ENCODE measurements at places on chromosomes 5 and 9. TPM values are rescaled to one million over a fixed set of nuclear protein-coding genes. Genes with fewer than 3 reads are reported as not detected.

MEIKIN gene
- 0.22 TPM for total RNA-seq

DNA sequence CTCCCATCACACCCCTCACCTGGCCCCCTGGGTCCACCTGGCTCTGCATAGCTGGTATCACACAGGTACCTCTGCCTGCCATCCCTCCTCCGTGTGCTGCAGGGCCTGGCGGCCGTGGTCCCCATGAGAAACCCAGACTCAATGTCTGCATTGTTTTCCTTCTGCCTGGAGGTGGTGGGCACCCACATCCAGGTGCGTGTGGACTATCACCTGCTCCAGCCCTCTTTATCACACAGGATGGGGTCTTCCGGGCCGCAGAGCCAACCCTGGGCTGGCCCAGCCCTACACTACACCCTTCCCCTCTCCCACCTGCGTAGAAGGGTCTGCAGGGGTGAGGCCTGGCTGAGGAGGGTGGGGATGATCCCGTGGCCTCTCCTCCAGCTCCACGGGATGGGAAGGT, 7.0 kb upstream of the FUT7 start:
- no peak for DNase-seq
- no peak overlapping the region for H3K27ac ChIP-seq
- peaks cover 26% of the 10 kb centered on the region for H3K4me1 ChIP-seq
- peaks cover 48% of the 10 kb centered on the region for H3K27me3 ChIP-seq
- H3K4me3 ChIP-seq = no peak overlapping the region

GRCh38 chr5:81657386-81657785, 93.5 kb downstream of the SSBP2 start:
- no peak for DNase-seq
- no peaks in the 10 kb centered on the region for H3K27me3 ChIP-seq
- no peak overlapping the region for H3K4me3 ChIP-seq
- no peaks in the 10 kb centered on the region for H3K36me3 ChIP-seq

GRCh38 chr9:77290373-77290772, 113.0 kb downstream of the VPS13A start:
- DNase-seq = no peak
- no peaks in the 10 kb centered on the region for H3K4me1 ChIP-seq
- no peak overlapping the region for H3K27ac ChIP-seq
- no peaks in the 10 kb centered on the region for H3K27me3 ChIP-seq
- peaks cover 7% of the 10 kb centered on the region for H3K36me3 ChIP-seq
- no peak overlapping the region for H3K4me3 ChIP-seq
